ENCODE measurements at places on chromosomes 3 and 15.

DNA sequence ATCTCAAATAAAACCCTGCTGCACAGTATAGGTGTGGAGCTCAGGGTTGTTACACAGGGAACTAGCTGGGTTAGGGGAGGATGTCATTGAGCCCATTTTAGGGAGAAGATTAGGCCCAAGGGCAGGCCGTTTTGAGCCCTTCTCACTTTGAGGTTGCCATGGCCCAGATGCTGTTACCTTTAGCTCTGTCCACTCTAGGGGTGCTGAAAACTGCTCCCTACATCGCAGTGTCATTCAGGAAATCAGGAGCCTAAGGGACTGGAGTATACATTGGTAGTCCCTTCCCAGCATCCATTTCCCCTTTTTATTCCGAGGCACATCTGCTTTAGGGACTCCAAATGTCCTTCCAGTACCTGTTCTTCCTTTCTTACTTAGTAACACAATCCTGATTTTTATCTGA is 79.0 kb upstream of the SELENOK start:
- no peak for DNase-seq

DNA sequence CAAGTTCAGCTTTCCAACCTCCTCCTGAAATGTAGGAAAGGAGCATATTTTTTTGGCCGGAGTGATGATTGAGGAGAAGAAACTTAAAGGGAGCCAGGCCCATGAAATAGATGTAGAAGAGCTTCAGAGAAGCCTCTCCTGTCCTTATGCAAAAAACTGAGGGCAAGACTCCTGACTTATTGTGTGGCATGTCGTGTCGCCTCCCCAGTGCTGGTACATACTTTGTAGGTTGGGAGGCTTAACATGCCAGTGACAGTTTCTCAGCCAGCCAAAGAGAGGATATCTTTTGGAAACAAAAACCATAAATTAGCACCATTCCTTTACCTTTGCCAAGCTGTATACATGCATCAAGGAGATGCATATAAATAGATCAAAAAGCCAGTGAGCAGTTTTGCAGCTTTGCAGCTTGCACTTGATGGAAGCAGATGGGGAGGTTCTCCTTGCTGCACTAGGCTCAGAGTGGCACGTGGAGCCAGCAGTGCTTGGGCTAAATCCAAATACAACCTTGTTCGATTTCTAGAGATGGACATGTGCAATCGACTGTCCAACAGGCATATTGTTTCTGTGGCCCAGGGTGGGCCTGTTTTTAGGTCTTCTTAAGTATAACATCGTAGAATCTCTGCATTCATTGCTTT is 10.2 kb downstream of the SLCO3A1 start:
- DNase-seq, result no peak

DNA sequence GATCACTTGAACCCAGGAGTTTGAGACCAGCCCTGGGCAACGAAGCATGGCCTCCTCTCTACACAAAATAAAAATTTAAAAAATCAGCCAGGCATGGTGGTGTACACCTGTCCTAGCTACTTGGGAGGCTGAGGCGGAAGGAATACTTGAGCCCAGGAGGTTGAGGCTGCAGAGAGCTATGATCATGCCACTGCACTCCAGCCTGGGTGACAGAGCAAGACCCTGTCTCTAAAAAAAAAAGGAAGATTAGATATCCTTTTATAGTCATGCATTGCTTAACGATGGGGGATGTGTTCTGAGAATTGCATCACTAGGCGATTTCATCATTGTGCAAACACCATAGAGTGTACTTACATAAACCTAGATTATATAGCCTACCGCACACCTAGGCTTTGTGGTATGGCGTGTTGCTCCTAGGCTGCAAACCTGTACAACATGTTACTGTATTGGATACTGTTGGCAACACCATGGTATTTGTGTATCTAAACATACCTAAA is 12.6 kb downstream of the ALAS1 start:
- DNase-seq, result no peak

DNA sequence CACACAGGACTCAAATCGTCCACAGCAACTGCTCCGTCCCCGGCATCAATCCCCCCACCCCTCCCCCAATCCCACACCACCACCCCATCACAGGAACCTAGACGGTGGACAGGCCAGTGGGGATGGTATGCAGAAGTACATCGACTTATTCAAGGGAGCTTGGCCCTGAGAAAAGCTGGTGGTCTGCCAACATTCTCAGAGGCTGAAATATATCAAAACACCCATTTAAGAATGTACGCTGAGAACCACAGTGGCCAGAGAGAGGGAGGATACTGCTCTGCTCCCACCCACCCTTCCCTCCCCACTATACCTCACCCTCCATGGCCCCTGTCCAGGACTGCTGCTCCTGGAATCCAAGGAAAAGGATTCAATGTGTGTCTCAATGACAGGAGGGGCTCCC is 12.4 kb upstream of the USP3 start:
- DNase-seq, result no peak

GRCh38 chr3:150446470-150446977 is 38.4 kb downstream of the TSC22D2 start:
- DNase-seq, result no peak

DNA sequence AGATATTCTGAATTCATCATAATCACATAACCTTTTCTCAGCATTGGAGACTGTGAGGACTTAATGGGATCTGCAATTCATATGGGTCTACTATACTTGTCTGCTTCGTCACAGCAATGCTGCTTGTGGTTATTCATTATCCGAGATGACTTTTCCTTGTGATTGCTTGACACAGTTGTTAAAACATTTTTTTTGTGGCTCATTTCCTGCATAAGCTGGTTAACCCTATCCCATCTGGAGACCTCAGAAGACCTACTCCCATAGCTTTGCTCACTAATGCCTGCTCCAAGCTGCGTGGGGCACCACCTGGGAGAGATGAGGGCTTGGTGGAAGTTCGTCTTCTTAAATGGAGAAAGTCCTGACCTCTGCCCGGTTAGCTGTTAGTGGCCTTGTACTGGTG is 360.8 kb downstream of the CHST2 start:
- no peak for DNase-seq

DNA sequence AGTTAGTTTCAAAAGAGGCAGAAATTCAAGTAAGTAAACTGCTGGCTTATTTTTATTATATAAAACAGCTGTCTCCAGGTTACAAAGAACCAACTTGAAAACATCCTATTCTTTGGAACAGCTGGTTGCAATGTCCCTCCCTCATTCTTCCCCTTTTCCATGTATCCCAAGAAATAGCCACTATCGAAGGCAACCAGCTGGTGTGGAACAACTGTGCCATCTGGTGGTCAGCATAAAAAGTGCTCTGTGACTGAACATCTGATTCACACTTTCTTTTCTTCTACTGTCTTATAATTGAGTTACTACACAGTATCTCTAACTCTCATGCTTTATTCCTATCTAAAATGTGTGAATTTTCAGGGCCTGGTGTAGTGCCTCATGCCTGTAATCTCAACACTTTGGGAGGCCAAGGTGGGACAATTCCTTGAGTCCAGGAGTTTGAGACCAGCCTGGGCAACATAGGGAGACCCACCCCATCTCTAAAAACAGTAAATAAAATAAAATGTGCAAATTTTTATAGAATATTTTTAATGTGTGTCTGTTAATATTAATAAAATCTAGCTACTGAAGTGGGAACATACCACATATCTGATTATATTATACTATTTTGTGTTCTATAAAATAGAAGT is 9.6 kb downstream of the OSBPL11 start:
- peak; percentile 61 for DNase-seq

DNA sequence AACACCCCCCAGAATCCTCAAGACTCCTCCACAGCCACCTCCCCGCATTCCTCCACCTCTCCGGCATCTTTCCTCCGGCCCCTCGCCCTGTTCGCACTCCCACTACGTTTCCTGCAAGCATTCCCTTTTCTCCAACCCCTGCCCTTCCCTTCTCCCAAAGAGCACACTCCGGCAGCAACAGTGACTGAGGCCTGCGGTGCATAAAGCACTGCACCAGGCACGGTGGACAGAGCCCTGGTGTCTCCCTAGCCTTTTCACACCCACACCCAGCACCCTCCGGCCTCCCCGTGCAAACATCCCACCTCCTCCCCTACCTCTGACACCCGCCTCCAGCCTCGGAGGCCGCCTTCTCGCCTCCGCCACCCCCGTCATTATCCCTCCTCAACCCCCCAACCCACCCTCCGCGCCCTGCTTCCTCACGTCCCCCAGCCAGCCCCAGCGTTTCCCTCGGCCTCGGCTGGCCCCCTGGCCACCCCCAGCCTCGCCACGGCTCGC is 577 bp downstream of the ZNF148 start:
- peak; percentile 56 for DNase-seq

DNA sequence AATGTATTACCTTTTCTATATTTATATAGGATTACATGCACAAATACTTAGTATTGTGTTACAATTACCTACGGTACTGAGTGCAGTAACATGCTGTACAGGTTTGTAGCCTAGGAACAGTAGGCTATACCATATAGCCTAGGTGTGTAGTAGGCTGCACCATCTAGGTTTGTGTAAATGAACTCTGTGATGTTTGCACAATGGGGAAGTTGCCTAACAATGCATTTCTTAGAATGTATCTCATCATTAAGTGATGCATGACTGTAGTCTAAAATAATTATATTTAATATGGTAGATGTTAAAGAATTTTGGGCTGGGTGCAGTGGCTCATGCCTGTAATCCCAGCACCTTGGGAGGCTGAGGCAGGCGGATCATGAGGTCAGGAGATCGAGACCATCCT is 281.0 kb downstream of the KLF13 start:
- no peak for DNase-seq

GRCh38 chr3:94869059-94869547 is 806.2 kb downstream of the NSUN3 start:
- DNase-seq, result no peak

GRCh38 chr3:172370419-172370818 is 77.8 kb downstream of the GHSR start:
- DNase-seq, result no peak

DNA sequence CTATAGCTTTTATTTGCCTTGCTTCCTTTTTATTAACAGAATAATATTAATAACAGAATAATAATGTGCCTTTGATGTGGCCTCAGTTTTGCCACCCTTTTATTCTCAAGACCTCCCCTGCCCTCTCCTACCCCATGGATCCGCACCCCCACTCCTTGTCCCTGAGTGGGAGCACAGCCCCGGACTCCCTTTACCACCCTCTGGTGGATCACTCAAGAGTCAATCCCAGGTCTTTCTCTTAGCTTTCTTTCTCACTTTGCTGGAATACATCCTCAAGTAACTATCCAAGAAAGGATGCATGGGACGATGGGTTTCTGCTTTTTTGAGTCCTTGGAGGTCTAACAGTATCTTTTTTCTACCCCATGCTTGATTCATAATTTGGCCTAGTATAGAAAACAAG is 63.4 kb downstream of the KLF13 start:
- no peak for DNase-seq

- no peak for DNase-seq
These were observed 11.1 kb downstream of the SLC27A2 start for GRCh38 chr15:50192926-50193620.

- DNase-seq, result no peak
These were observed 10.8 kb downstream of the GLYCTK start for GRCh38 chr3:52298149-52299098.

- DNase-seq, result no peak
These were observed 583 bp downstream of the EAF1 start for GRCh38 chr3:15427981-15428380.

GRCh38 chr3:49397470-49397869 is 14.3 kb downstream of the RHOA start:
- DNase-seq, result peak; percentile 47

GRCh38 chr15:101203029-101203573 is 48.7 kb downstream of the CHSY1 start:
- DNase-seq, result no peak

DNA sequence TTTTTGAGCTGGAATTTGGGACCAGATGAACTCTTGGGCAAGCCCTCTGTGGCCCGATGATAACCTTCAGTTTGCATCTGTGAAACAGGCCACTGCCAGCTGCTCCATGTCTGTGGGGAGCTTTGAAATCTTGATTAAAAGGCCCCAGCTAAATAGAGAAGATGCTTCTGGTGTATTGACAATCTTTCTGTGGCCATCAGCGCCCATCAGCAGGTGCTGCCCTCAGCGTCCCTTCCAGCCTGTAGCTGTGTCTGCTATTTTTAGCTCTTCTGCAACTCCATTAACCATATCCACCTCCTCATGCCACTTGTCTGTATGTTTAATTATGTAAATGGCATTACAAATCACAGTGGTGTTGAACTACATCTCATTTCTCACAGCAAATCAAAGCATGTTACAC is 54.0 kb downstream of the CHCHD6 start:
- no peak for DNase-seq

DNA sequence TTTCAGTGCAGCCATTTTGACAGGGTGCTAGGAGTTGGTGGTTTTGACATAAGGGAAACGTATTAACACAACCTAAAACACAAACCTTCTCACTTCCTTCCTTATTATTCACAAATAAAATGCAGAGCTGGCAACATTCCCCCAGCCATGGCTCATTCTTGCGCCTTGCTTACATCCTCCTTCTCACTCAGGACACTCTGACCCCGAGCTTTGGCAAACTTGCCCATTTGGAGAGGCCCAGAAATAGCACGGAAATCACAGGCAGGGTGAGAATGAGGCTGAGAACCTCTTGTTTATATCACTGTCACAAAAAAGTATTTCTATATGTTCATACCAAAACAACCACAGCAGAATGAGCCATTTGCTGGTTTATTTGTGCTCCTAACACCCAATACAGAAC is 244.3 kb downstream of the NTRK3 start:
- no peak for DNase-seq

DNA sequence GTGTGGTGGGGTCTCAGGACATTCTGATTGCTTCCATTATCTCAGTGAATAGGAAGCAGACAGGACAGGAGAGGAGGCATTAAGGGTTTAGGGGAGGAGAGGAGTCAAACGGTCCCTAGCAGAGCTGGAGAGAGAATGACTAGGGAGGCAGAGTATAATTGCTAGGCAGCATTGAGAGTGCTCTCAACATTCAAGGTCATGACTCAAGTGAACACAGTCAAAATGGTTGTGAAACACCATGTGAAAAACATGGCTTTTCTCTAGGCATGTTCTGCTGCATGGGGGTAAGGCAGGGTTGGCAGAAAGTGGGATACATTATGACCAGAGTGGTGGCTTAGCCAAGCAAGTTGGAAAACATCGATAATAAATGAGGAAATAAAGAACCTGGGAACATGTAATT is 19.5 kb upstream of the HRH1 start:
- DNase-seq, result no peak

GRCh38 chr3:71681224-71681668 is 44.0 kb downstream of the EIF4E3 start:
- peak; percentile 60 for DNase-seq

DNA sequence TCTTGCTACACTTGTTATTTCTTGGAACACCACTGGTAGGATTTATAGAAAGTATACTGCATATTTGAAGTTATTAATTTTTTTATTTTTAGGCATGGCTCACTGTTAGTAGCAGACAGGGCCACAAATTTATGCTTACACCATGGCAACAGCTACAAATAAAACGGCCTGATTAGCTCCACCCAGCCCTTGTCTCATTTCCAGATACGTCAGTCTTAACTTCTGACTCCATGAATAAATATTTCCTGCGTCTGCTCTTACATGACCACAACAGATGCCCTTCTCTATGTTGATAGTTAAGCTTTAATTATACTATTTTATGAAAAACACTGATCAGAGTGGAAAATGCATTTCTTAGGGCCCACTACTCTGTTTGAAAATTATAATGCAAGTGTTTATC is 62.3 kb upstream of the CPOX start:
- DNase-seq, result no peak

GRCh38 chr3:109804697-109805096 is 467.4 kb upstream of the DPPA4 start:
- DNase-seq, result no peak

- DNase-seq, result no peak
These were observed 34.4 kb downstream of the SPSB4 start for GRCh38 chr3:141085343-141086070.

Measured in NAMALWA (cell line).